ENCODE measurements at places on chromosomes 7 and 10. TPM values are rescaled to one million over a fixed set of nuclear protein-coding genes. Genes with fewer than 3 reads are reported as not detected.

The PLXNA4 gene
- 0.24 TPM for total RNA-seq

The TEX36 gene
- total RNA-seq, result not detected

The GRM3 gene
- total RNA-seq, result not detected

DNA sequence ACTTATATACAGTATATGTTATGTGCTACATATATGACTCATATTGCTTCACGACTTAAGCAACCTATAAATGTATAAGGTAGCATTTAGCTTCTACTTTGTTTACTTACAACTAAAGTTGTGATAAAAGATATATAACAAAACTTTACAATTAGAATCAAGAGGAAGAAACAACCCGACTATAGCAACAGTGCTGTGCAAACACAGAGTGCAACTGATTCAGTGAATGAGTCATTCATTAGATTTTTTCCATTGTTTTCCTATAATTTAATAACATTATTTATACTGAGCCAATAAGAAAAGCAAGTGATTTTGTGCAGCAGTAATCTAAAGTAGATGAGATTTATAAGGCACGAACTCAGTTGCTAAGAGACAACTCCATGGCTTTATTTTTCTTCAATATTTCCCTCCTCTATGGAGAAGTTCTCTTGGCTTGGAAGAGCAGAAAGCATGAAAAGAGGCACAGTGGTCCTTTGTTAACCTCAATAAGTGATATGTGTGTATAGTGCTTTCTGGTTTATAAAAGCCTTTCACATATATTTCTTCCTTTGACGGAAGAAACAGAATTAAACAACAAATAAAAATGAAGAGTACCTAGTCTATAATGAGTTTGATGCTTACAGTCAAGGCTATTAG is 19.8 kb downstream of the CEP41 start:
- DNase-seq, result no peak

GRCh38 chr7:6172910-6173295 is 99.5 kb downstream of the CYTH3 start:
- DNase-seq, result no peak

DNA sequence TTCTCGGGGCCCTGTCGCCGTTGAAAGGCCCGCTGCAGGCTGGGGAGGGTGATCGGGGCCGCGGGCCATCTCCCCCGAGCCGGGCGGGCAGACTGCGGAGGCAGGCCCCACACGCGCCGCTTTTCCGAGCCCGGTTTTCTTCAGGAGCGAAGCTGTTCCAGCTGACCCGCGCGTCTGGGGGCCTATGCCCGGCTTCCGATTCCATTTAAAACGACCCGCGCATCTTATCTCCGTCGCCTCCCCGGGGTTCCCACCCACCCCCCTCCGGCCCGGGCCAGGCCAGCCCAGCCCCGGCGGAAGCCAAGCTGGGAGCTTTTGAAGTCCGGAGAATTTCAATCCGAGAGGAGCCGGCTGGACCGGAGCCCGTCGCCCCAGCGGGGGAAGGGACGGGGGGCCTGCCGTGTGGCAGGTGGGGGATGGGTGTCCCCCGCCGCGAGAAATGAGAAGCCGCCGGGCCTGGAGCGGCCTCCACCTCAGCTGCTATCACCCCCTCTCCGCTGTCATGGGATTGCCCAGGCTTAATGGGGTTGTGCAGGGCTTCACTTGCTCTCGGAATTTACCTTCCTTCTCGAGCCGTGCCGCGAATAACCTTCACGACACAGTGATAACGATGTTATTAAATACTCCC is 3.1 kb upstream of the EVX1 start:
- DNase-seq, result no peak
